ENCODE measurements at places on chromosomes 2 and 18.

- no peak overlapping the region for H3K4me3 ChIP-seq
- DNase-seq: no peak
- H3K27ac ChIP-seq: no peak overlapping the region
- no peaks in the 10 kb centered on the region for H3K4me1 ChIP-seq
These were observed 43.4 kb downstream of the MC4R start for GRCh38 chr18:60329131-60329530.

DNA sequence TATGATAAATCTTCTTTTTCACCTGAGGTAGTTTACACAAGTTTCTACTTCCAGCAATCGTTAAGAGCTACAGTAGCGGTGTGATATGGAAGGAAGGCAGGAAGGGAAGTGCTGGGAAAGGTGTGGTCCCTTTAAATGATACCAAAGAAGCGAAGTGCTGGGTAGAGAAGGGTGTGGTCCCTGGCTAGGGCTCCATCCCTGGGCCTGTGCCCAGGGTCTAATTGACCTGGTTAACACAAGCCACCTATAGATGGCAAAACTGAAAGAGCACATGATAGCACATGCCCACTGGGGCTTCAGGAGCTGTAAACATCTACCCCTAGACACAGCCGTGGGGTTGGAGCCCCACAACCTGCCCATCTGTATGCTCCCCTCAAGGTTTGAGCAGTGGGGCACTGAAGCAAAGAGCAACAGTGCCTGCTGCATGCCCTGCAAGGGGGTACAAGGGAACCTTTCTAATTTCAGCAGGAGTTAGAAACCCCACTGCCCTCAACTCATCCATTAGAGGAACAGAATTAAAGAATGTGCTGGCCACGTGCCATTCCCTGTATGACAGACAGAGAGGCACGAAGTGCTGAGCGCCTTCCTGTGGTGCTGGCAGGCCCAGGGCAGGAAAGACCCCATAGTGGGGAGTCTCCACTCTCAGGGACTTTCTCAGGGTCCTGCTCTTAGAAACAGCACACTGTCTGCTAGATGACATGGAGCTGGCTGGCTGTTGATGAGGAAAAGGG is 153.1 kb upstream of the LMAN1 start:
- H3K4me1 ChIP-seq: no peaks in the 10 kb centered on the region
- no peak overlapping the region for H3K27ac ChIP-seq
- no peaks in the 10 kb centered on the region for H3K36me3 ChIP-seq
- DNase-seq: no peak
- H3K4me3 ChIP-seq: no peak overlapping the region

GRCh38 chr2:187362151-187362550 is 85.9 kb downstream of the CALCRL start:
- DNase-seq: no peak
- peaks cover 4% of the 10 kb centered on the region for H3K27me3 ChIP-seq
- no peak overlapping the region for H3K4me3 ChIP-seq
- H3K36me3 ChIP-seq: no peaks in the 10 kb centered on the region
- no peak overlapping the region for H3K27ac ChIP-seq
- no peaks in the 10 kb centered on the region for H3K4me1 ChIP-seq

DNA sequence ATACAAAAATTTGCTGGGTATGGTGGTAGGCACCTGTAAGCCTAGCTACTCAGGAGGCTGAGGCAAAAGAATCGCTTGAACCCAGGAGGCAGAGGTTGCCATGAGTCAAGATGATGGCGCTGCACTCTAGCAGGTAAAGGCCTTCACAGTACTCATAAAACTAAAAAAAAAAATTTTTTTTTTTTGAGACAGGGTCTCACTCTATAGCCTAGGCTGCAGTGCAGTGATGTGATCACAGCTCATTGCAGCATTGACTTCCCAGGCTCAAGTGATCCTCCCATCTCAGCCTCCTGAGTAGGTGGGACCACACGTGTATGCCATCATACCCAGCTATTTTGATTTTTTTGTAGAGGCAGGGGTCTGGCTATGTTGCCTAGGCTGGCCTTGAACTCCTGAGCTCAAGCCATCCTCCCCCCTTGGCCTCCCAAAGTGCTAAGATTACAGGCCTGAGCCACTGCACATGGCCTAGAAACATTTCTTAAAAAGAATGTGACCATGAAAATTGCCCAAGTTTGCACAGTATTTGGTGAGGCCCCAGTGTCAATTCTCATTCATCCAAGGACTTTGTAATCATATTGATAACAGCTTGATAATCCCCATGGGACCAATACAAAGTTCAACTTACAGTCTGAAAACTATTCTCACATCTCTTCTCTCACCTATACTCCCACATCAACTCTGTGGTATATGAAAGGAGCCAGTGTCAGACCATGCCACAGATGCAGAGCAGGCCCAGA is 64.2 kb upstream of the MYCN start:
- DNase-seq: no peak
- no peaks in the 10 kb centered on the region for H3K4me1 ChIP-seq
- no peak overlapping the region for H3K4me3 ChIP-seq

DNA sequence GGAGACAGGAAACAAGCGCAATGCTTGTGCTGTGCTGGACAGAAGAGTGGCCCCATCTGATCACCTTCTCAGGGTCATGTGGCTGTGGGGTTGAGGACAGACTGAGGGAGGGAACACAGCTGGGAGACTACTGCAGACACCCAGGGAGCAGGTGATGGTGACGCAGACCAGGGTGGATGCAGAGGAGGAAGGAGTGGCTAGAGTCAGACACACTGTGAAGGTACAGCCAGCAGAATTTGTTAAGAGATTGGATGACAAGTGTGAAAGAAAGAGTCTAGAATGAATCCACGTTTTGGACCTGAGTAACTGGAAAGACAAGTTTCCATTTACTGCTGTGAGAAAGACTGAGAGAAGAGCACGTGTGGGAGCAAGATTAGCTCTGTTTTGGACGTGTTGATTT is 15.9 kb upstream of the POMC start:
- no peaks in the 10 kb centered on the region for H3K4me1 ChIP-seq
- H3K4me3 ChIP-seq: no peak overlapping the region
- no peaks in the 10 kb centered on the region for H3K27me3 ChIP-seq
- H3K27ac ChIP-seq: no peak overlapping the region
- no peak for DNase-seq

- no peaks in the 10 kb centered on the region for H3K36me3 ChIP-seq
- no peak overlapping the region for H3K4me3 ChIP-seq
- no peaks in the 10 kb centered on the region for H3K4me1 ChIP-seq
- no peak overlapping the region for H3K27ac ChIP-seq
- peaks cover 1% of the 10 kb centered on the region for H3K27me3 ChIP-seq
- DNase-seq: no peak
These were observed 19.3 kb downstream of the GALNT13 start for GRCh38 chr2:153891051-153891450.

DNA sequence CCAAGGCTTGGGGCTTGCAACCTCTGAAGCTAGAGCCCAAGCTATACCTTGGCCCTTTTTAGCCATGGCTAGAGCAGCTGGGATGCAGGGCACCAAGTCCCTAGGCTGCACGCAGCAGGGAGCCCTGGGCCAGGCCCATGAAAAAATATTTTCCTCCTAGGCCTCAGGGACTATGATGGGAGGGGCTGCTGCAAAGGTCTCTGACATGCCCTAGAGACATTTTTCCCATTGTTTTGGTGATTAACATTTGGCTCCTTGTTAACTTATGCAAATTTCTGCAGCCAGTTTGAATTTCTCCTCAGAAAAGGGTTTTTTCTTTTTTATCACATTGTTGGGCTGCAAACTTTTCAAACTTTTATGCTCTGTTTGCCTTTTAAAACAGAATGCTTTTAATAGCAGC is 56.9 kb upstream of the LHCGR start:
- H3K4me1 ChIP-seq: no peaks in the 10 kb centered on the region
- DNase-seq: no peak
- no peak overlapping the region for H3K4me3 ChIP-seq

GRCh38 chr2:191315365-191315752 is 70.2 kb downstream of the MYO1B start:
- no peak for DNase-seq
- no peak overlapping the region for H3K4me3 ChIP-seq
- H3K4me1 ChIP-seq: no peaks in the 10 kb centered on the region
- no peaks in the 10 kb centered on the region for H3K27me3 ChIP-seq

- H3K36me3 ChIP-seq: no peaks in the 10 kb centered on the region
- no peak for DNase-seq
- H3K27me3 ChIP-seq: no peaks in the 10 kb centered on the region
- no peak overlapping the region for H3K27ac ChIP-seq
- H3K4me1 ChIP-seq: no peaks in the 10 kb centered on the region
These were observed 406.2 kb upstream of the CWC22 start for GRCh38 chr2:180413336-180413735.

DNA sequence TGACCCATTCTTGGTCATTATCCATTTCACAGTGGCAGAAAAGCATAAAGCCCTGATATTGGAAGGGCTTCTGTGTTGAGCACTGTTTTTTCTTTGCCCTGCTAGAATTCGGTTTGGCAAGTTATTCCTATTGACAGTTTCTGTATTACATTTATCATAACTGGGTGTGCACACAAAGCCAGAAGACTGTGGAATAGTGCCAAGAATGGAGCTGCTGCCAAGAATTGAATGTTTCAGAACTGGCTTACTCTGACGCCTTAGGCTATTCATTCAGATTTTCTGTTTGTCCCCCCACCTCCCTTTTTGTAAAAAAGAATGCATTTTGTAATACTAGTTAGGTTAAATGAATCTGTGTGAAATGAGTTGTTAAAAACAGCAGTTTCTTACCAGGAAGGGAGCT is 12.7 kb downstream of the KDM3A start:
- H3K4me3 ChIP-seq: no peak overlapping the region
- H3K4me1 ChIP-seq: peaks cover 17% of the 10 kb centered on the region
- no peaks in the 10 kb centered on the region for H3K27me3 ChIP-seq
- DNase-seq: no peak
- peaks cover 22% of the 10 kb centered on the region for H3K36me3 ChIP-seq
- peak overlapping the region; percentile 18 for H3K27ac ChIP-seq

Data from immature natural killer cell (primary cell).